Regular cardiac myocyte (primary cell): ENCODE measurements at places on chromosomes 1 and 21. TPM values are rescaled to one million over a fixed set of nuclear protein-coding genes. Genes with fewer than 3 reads are reported as not detected.

Gene SLC6A17
- 0.28 and 0.96 TPM in 2 replicates for total RNA-seq

Gene NHLH2
- under 0.01 TPM in 1 of 2 replicates, not detected in the other for total RNA-seq

Gene LRRC52
- total RNA-seq, result not detected in 2 replicates

Gene CFAP141
- total RNA-seq, result not detected in 2 replicates

Gene AMY1A
- total RNA-seq, result not detected in 2 replicates

Gene RHD
- total RNA-seq, result under 0.01 TPM in 1 of 2 replicates, not detected in the other

Gene ADAMTS4
- 22.2 and 110 TPM in 2 replicates for total RNA-seq

Gene TMCC2
- total RNA-seq, result 2.3 TPM in 2 replicates

Gene KCNJ6
- total RNA-seq, result under 0.01 and 0.56 TPM in 2 replicates

Gene AGL
- total RNA-seq, result 8.1 and 9.9 TPM in 2 replicates

Gene FMOD
- 1.2 and 6.5 TPM in 2 replicates for total RNA-seq

Gene REN
- not detected in 2 replicates for total RNA-seq

Gene FCAMR
- total RNA-seq, result under 0.01 TPM in 1 of 2 replicates, not detected in the other

Gene SERPINC1
- total RNA-seq, result not detected in 2 replicates

Gene AKNAD1
- 0.28 and 0.38 TPM in 2 replicates for total RNA-seq

Gene SH2D5
- 4.0 and 10.7 TPM in 2 replicates for total RNA-seq

Gene RNU1-1
- total RNA-seq, result under 0.01 TPM in 2 replicates

Gene SLC16A4
- 16.3 and 42.0 TPM in 2 replicates for total RNA-seq

Gene GBP6
- total RNA-seq, result under 0.01 TPM in 2 replicates

Gene ZMYND12
- total RNA-seq, result 0.38 and 1.4 TPM in 2 replicates

Gene IRF6
- total RNA-seq, result 0.19 and 0.85 TPM in 2 replicates

Gene CYP2J2
- total RNA-seq, result not detected in 2 replicates

Gene IFI16
- total RNA-seq, result 71.9 and 107 TPM in 2 replicates

Gene TMPRSS15
- not detected in 2 replicates for total RNA-seq

Gene COL6A2
- 673 and 1,285 TPM in 2 replicates for total RNA-seq
